ENCODE measurements at places on chromosomes 16 and 17.
A peak's percentile ranks its signal among the peaks of the same experiment; 100 is the strongest.

GRCh38 chr16:12089492-12090150 lies 113.1 kb downstream of the SNX29 start:
- no peak for DNase-seq

DNA sequence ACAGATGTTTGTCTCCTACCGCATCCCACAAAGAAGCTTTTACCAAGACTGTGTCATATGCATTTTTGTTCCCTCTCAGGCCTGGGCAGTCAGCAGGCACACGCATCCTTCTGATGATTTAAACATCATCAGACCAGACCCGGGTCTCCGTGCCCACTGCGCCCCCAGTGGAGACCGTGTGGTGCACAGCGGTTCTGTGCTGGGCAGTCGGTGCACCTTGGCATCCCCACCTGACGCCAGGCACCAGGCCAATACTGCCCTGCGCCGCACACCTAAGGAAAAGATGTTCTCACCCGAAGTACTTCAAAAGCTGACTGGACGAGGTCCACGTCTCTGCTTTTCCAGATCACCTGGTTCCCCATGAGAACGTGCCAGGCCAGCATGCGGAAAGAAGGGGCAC lies 10.6 kb upstream of the PLD6 start:
- no peak for DNase-seq

DNA sequence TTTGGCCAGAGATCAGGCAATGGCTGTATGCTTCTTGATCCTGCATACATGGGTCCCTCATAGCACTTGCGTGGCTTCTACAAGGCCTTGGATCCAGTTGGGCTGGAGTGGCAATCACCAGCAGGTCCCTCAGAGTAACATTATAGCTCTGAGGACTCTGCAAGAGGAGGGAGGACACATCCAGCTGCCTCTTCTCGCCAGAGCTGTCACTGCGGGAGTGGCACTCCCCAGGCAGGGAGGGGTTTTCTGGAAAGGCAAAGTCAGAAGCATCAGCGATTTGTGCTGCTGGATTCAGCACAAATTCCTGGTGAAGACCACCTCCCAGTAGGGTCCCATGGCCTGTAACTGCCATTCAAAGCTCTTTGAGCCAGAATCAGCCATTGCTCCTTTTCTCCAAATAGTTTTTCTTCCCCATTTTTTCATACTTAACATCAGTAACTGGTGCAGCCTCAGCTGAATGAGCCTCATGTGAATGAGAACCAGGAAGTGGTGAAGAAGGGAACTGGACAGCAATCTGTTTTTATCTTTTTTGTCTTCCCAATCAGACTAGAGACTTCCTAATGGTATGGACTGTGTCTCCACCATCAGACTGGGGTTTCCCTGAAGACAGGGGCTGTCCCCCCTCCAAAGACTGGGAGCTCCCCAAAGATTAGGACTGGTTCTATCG lies 40.6 kb upstream of the HOXB13 start:
- no peak for DNase-seq

GRCh38 chr17:51947160-51947735 lies 211.3 kb downstream of the CA10 start:
- DNase-seq = no peak

- no peak for DNase-seq
Measured at GRCh38 chr16:80176114-80176513, 364.7 kb upstream of the DYNLRB2 start.

- DNase-seq = no peak
Measured at GRCh38 chr17:21239680-21240368, 13.4 kb downstream of the NATD1 start.

DNA sequence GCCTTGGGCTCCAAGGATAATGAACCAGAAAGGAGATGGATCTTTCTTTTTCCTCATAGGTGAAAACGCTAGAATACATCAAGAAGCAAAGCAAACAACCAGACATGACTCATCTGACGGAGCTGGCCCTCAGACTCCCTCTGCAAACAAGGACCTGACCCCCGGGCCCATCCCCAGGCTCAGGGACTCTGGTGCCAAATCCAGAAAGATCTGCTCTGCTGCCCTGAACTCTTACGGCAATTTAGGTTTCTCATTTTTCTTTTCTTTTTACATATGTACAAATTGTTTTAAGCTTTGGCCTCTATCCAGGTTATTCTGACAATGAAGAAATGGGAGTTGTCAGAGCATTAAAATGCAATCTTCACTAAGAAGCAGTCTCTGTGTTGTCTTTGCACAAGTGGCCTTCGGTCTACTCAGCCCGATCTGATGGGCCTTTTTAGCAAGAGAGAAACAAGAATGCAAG lies 17.7 kb downstream of the KNOP1 start:
- no peak for DNase-seq

- no peak for DNase-seq
Measured at GRCh38 chr17:10673312-10673711, 16.2 kb upstream of the MYH3 start.

GRCh38 chr17:57783338-57783742 lies 38.2 kb upstream of the CCDC182 start:
- peak; percentile 53 for DNase-seq

GRCh38 chr17:12769981-12770380 lies 19.3 kb upstream of the ARHGAP44 start:
- no peak for DNase-seq

- no peak for DNase-seq
Measured at GRCh38 chr17:40374821-40375498, 10.4 kb upstream of the GJD3 start.

DNA sequence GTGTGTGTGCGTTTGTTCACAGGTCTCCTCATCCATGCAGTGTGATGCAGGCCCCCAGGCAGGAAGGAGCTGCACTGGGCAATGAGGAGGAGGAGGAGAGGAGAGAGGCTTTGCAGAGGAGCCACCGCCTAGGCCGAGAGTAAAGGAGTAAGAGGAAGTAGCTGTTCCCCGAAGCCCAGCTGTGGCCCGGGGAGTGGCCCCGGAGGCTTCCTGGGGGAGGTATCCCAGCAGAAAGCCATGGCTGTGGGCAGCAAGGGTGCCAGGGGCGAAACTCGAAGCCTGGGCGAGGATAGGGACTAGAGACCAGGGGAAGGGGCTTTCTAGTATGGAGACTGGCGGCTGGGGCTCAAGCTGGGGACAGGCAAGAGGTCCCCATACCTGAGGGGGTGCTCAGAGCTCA lies 12.2 kb downstream of the C16orf95 start:
- no peak for DNase-seq

- no peak for DNase-seq
Measured at GRCh38 chr17:68771867-68772515, 170.8 kb upstream of the FAM20A start.

- peak; percentile 80 for DNase-seq
Measured at GRCh38 chr17:8176197-8176940, at the start of gene TMEM107. TMEM107 (minus strand) TSS chr17:8176380; CDS start chr17:8176286, 94 bp downstream.

DNA sequence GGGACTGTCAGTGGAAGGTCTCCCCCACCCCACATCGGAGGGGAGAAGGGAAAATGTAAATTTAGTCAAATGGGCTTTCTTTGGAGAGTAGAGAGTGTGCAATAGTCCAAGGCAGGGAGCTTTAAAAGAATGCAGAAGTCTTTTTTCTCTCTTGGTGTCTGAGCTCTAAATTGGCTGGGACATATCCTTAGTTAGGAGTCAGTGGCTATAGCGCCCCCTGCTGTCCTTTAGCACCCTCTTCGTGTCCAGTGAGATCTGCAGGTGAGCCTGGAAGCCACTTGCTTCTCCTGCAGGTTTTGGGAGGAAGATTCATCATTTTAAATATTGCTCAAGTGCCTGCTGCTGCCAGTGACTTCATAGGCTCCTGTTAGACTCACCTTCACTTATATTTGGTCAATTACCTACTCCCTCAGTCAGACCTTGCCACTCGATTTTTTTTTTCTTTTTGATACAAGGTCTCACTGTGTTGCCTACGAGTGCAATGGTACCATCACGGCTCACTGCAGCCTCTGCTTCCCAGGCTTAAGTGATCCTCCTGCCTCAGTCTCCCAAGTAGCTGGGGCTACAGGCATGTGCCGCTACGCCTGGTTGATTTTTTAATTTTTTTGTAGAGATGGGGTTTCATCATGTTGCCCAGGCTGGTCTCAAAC lies 174.8 kb downstream of the PRKCB start:
- peak; percentile 61 for DNase-seq

DNA sequence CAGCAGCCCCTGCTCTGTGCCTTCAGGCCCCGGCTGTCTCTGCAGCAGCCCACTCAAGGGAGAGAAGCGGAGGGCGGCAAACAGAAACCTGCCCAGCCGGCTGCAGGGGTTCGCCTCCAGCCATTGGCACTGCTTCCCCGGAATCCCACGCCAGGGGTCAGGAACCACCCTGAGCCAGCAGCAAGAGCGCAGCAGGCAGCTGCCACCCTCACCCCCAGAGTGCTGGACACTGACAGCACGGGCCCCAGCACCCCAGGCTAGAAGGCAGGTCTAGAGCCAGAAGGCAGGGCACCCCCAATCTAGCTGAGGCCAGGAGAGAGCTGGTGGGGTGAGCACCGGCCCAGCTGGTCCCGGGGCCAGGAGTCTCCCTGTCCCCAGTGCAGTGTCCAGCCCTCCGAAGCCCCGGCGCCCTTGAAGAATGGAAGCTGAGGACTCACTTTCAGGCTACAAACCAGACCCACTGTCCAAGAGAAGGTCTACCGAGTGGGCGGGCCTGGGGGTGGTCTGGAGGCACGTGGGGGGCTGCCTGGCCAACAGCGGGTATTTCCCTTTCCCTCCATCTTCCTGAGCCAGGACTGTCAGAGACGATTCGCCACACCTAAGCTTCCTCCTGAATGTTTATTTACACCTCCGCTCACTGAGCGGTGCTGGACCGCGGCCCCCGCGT lies 8.4 kb downstream of the UBALD2 start:
- no peak for DNase-seq

DNA sequence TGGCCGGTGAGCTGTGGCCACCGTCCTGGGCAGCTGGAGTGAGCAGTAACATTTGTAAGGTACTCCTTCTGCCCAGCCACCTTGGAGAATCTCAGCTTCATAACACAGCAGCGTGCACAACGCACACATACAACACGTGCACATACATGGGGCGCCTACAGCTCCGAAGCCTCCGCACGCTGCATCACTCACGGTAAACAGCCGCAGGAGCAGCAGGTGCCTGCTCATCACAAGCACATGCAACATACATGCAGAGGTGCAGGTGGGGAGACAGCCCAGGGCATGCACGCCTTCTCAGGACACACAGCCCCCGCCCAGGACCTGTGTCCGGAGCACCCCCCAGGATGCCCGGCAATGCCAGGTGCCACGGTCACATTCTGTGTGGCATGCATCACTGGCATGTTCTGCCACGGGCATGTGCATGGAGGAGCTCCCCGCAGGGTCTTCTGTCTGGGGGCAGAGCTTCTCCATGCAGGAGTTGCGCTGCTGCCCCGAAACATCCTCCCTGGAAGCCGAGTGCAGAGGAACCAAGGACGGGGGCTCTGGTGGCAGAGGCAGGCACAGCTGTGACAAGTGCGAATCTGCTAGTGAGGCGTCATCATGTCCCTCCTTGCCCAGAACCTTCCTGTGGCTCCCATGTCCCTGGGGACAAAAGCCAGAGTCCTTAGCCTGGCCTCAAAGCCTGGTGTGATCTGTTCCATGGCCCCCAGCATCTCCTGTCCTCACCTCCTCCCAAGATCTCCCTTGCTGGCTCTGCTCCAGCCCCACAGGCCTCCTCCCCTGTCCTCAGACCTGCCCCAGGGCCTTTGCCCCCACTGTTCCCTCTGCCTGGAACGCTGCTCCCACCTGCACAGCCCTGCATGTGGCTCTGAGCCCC lies 184.0 kb upstream of the GSE1 start:
- no peak for DNase-seq

DNA sequence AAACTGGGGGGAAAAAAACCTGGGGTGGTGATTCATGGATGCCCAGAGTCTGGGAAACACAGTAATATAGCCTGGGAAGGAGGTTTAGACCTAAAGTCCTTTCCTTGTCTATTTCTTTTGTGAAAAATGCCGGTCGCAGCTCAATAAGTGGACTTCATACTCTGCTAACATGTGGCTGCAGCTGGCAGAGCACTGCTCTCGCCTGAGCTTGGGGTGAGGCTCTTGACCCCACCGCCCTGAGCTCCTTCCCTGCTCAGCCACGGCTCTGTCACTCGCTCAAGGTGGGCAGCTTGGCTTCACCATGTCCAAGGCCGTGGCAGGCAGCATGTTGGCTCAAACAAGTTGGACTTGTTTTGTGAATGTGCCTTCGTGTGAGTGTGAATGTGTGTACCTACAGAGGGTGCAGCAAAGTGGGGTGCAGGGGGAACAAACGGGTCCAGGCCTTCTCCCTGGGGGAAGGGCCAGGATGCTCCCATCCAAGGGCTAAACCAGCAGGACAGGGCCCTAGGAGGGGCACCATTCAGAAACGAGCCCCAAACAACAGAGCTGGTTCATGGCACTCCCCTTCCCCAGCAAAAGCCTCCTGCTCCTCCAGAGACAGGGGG lies 4.9 kb downstream of the FA2H start:
- no peak for DNase-seq

DNA sequence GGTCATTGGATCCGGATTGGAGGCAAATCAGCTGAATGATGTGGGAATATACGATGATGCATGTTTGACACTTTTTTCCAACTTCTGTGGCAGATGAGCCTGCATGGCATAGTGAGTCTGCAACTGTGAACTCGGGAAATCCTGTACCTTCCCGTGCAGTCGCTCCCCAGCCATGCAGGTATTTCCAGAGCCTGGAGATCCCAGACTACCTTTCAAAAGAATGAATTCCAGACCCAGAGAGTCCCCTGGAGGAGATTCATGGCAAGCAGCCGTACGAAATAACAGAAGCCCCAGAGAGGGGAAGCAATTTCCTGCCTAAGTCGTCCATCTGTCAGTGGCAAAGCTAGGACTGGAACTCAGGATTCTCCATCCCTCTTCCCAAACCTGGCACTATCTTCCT lies 75.7 kb upstream of the FAM20A start:
- no peak for DNase-seq

GRCh38 chr17:28069061-28069460 lies 26.6 kb downstream of the NLK start:
- DNase-seq = no peak
